ENCODE measurements at places on chromosomes 7 and 10.

GRCh38 chr7:132785870-132786269 lies 209.6 kb upstream of the PLXNA4 start:
- no peak for DNase-seq

GRCh38 chr7:85924062-85924461 lies 719.6 kb upstream of the GRM3 start:
- no peak for DNase-seq

DNA sequence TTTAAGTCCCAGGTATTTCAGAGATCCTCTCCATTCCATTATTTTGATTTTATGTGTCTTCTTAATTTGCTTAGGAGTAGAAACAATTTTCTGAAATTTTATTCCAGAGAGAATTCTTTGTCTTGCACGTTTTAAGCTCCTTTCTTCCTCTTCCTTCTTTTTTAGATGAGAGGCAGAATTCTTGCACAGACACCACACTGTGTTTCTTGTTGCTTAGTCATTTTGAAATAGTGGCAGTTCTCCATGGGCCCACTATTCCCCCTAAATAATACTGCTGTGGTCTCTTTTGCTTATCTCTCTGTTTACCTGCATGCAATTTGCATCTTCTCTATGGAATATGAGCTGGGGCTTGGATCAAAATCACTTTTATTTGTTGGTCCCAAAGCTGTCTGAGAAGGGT lies 54.3 kb upstream of the WAC start:
- peak; percentile 60 for DNase-seq

DNA sequence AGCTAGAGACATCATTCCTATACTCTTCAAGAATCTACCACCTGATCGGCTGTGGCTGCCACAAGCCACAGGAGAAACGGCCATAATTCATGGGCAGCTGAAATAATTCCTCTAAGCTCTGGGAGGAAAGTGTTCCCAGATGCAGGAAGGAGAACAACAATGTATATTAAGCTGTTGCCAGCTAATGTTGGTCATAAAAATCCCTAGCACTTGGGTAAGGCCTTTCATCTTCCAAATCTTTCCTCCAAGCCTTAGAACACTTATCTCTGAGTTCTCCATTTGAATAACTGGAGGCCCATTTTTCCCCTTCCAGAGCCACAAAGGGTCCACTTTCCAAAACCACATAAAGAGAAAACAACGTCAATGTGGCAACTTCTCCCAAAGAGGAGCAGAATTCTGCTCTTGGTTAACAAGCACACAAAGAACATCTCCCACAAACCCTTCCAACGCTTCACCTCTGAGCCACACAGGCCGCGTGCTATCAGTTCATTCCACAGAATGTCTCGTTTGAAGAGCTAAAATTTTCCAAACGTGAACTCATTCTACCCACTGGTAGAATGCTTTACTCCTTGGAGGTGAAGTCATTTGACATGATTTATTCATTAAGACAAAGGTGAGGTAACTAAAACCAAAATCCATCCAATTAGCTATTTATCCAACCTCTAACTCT lies 11.2 kb downstream of the KCNMA1 start:
- DNase-seq, result no peak

GRCh38 chr7:155454183-155455112 lies 3.5 kb upstream of the EN2 start:
- DNase-seq, result no peak

DNA sequence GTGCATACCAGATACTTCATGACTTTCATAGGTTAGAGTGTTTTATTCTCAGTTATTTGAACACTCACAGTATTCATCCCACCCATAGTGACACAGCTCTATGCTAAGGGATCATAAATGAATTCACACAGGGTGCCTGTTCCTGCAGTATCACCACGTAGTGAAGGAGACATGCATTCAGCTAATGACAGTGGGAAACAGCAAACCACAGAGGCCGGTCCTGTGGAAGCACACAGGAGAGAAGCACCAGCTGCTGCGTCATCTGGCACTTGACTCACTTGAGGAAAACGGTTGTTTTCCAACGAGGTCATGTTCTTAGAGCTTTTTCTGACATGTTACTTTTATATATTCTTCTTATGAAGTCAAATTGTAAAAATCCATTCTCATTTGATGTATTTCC lies 73.0 kb downstream of the UBE3C start:
- DNase-seq, result peak; percentile 8

DNA sequence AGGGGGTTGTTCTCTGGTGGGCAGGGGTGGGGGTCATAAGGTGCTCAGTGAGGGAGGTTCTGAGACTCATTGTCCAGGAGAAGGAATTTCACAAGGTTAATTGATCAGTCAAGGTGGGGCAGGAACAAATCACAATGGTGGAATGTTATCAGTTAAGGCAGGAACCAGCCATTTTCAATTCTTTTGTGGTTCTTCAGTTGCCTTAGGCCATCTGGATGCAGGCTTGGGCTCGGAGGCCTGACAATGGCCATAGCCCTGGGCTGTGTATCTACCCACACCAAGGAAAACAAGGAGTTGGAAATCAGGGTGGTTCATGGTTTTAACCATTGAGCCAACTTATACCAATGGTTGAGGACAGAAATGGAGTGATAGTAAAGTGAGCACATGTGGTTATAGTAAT lies 1221.8 kb downstream of the TYW1 start:
- DNase-seq, result no peak

DNA sequence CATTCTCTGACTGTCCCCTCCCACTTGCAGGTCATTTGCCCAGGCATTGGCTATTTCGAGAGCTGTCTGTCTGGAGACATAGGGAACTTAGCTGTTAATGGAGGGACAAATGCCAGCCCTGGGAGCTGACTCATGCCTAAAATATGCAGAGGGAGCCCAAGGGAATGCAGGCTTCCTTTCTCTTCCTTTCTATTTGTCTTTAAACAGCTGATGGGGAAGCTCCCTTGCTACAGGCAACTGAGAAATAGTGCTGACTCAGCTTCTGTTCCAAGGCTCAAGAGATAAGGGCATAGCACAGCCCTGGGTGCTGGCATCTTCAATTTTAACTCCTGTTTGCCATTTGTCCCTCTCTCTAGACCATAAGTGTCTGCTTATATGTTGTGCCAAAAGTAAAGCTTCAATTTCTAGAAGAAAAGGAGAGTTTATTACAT lies 82.7 kb upstream of the C1GALT1 start:
- peak; percentile 48 for DNase-seq

DNA sequence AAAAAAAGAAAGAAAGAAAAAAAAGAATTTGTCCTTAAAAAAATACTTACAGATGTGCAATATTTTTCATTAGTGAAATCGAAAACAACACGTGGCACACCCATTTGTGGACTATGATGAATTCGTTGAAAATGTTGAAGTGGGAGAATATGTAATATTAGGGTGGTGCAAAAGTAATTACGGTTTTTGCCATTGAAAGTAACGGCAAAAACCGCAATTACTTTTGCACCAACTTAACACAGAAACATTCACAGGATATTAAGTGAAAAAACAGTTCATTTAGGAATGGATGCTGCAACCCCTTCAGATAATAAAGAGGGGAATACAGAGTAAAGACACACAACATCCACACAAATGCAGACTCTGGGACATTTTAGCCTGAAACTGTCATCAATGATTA lies 96.0 kb downstream of the CALN1 start:
- DNase-seq, result no peak

GRCh38 chr7:78165454-78165853 lies 366.9 kb downstream of the PHTF2 start:
- no peak for DNase-seq

- peak; percentile 13 for DNase-seq
Observed at GRCh38 chr7:102834999-102835398, 77.8 kb upstream of the LRRC17 start.

GRCh38 chr10:131772441-131772840 lies 128.4 kb upstream of the PPP2R2D start:
- DNase-seq, result no peak

- no peak for DNase-seq
Observed at GRCh38 chr7:28434510-28434909, 22.2 kb downstream of the CREB5 start.

GRCh38 chr7:94763268-94763667 lies 107.3 kb upstream of the SGCE start:
- DNase-seq, result no peak

- DNase-seq, result no peak
Observed at GRCh38 chr7:74334030-74334429, 44.8 kb downstream of the CLIP2 start.

GRCh38 chr7:26560526-26561256 lies 269.0 kb downstream of the SNX10 start:
- DNase-seq, result no peak

- DNase-seq, result peak; percentile 28
Observed at GRCh38 chr10:17655567-17656146, 11.7 kb downstream of the STAM start.

GRCh38 chr10:63628526-63629362 lies 107.5 kb downstream of the REEP3 start:
- peak; percentile 96 for DNase-seq

- DNase-seq, result no peak
Observed at GRCh38 chr7:117564080-117564479, 84.3 kb downstream of the CFTR start.

DNA sequence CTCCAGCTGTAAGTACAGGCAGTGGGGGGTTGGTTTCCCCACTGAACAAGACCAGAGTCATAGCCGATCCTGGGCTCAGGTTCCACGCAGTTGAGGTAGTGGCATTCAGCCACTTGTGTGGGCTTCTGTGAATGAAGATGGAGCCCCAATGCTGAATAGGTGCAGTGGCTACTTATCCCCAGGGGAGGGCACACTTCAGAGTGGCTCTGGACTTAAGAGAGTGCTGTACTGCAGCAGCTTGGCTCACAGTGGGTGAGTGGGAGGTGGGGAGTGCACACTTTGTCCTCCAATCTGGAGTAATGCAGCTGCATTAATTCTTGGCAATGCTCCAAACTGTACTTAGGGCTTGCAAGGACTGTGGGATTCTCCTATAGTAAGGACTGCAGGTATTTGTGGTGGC lies 81.9 kb downstream of the BUB3 start:
- peak; percentile 21 for DNase-seq

- DNase-seq, result no peak
Observed at GRCh38 chr7:157009778-157010587, 480 bp downstream of the MNX1 start.

All from inflammatory macrophage (primary cell).